NCI-H526 (cell line): ENCODE measurements at places on chromosomes 12 and 14.

DNA sequence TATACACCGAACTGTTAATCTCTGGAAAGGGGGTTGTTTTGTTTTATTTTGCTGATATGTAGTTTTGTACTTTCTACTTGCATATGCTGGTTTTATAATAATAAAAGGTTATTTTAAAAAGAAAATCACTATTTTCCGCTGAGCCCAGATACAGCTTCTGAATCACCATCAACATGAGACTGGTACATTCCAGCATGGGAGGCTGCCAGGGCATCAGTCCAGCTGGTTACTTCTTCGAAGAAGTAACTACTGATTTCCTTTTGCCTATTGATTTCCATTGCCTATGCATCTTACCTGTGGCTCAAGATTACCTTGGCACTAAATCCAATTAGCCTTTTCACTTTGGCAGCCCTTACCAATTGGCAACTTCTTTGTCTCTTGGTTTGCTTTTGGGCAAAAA lies 11.7 kb upstream of the OSBPL8 start:
- DNase-seq, result no peak

GRCh38 chr12:89230376-89231315 lies 121.7 kb downstream of the DUSP6 start:
- DNase-seq, result no peak

DNA sequence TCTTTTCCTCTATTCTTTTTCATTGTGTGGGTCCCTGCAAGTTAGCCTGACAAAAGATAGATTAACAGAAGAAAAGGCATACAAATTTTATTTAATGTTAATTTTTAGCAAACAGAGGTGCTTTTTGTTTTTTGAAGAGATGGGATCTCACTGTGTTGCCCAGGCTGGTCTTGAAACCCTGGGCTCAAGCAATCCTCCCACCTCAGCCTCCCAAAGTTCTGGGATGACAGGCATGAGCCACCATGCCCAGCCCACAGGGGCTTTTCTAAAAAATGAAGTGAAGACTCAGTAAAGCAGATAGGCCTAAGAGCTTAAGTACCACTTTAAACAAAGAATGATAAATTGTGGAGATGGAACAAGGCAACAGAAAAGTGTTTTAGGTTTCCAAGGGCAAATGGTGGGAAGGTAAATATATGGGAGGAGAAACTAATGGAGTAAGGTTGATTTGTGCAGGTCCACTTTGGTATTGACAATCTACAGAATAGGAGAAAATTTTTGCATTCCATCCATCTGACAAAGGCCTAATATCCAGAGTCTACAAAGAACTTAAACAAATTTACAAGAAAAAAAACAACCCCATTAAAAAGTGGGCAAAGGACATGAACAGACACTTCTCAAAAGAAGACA lies 18.6 kb upstream of the EEA1 start:
- DNase-seq, result no peak

DNA sequence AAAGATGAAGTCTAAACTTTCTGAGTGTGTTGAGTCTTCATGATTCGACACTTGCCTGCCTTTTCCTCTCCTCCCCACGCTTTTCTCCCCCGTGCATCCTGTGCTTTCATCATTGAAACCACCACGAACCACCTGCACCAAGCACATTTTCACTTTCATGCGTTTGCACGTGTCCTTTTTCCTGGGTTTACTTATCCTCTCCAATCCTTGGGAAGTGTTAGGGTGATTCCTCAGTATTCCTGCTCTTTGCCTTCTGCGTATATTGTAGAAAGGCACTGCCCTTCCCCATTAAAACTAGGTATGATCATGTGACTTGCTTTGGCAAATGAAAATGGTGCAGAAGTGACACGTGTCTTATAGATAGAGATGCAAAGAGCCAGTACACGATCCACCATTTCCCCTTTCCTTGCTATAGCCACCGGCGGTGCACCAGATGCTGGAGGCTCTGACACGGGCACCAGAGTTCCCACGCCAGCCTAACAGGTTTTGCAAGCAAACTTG lies 106.6 kb downstream of the BRMS1L start:
- DNase-seq, result no peak

GRCh38 chr12:109861689-109862314 lies 18.5 kb downstream of the GLTP start:
- DNase-seq, result no peak

GRCh38 chr14:50796390-50796789 lies 34.6 kb downstream of the NIN start:
- DNase-seq, result no peak

GRCh38 chr14:102525219-102525928 lies 15.8 kb upstream of the ANKRD9 start:
- DNase-seq, result peak; percentile 62

GRCh38 chr14:22888662-22889061 lies 5.6 kb downstream of the REM2 start:
- DNase-seq, result no peak

DNA sequence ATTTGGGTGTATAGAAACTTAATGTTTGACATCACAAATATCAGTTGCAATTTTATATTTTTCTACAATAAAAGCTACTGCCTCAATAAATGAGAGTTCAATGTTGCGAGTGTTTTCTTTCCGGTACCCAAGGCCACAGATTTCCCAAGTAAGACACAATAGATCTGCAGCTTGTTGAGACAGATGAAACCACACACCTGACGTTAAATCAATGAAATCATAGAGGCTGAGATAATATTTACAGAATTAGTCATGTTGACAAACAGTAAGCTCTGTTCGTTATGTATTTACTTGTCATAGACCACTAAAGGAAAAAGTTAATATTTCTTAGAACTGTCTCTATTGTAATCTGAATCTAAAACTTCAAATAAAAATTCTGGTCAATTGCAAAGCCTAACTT lies 49.2 kb upstream of the PTHLH start:
- no peak for DNase-seq

GRCh38 chr14:60094306-60094897 lies 2.7 kb downstream of the PCNX4 start:
- peak; percentile 13 for DNase-seq

DNA sequence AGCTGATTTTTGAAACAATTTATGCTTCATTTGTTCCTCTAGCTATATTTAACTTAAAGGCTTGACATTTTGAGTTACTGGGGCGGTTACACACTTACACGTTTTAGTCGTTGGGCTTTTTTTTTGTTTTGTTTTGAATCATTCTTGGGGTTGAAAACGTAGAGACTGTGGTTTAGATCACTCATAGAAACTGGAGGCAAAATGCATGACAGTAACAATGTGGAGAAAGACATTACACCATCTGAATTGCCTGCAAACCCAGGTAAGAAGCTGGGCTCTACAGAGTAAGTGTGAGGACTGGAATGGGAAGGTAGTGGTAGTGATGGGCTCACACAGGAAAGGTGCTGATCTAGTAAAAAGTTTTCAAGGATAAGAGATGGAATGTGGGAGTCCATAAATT lies at the start of gene CLEC2D:
Gene CLEC2D (plus strand): TSS at position 180 of the 400 bp plus-strand sequence. CDS start 22 bp downstream, at position 202.
- DNase-seq, result no peak

- DNase-seq, result no peak
Measured at GRCh38 chr14:53956427-53957201, at the start of gene BMP4. Gene BMP4 (minus strand): TSS chr14:53956825. CDS start chr14:53952222, 4,603 bp downstream.

DNA sequence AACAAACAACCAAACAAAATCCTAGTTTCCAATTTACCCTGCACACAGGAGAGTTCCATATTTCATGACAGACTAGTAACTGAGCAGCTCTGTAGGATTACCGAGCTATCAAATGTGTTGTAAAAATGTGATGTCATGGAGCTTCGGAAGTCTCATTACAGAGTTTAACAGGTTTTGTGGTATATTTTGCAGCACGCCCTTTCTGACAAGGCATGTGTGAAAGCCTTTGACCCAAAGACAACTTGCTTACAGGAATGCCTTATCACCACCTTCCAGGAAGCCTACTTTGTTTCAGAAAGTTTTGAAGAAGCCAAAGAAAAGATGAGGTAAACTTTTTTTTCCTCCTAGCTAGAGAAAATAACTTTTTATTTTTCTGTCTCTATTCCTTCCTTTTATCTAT lies 92.4 kb downstream of the TPH2 start:
- no peak for DNase-seq

DNA sequence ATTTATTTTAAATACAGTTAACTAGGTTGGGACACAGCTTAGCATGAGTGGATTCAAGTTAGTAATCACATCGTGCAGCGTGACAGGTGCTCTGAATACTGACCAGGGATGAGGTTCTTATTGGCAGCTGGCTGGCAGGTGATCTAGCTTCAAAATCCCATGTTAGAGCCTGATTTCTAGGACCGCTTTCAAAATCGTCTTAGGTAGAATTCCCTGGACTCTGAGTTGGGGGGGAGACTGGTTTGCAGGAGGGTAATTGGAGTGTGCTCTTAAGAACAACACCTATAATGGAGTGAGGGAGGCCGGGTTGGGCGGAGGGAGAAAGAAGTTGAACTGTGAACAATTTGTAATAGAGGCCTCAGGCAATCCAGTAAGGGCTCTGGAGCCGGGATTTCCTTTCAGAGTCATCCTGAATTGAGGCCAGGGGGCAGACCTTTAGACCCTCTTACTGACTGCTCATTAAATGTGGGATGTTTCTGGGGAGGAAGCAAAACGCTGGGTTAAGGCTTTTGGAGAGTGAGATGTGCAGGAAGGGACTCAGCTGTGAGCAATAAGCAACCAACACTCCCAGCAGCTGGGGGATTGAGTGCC lies 874 bp upstream of the YARS2 start:
- DNase-seq, result no peak

- peak; percentile 59 for DNase-seq
Measured at GRCh38 chr14:76872796-76873432, 46.7 kb downstream of the LRRC74A start.

- DNase-seq, result no peak
Measured at GRCh38 chr12:107126796-107127481, 33.6 kb upstream of the CRY1 start.

GRCh38 chr12:82486524-82487235 lies 128.4 kb downstream of the METTL25 start:
- no peak for DNase-seq

DNA sequence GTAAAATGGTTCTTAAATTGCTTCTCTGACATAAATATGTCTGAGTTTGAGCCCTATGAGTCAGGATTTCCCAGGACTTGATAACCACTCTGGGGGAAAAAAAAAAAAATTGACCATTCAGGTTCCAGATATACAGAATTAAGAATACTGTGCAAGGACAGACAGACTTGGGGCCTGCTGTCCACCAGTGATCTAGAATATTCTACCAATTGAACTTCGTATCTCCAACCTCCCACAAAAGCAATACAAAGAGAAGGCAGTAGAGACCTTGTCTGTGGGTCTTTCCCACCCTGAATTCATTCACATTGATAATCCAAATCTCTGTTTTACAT lies 4.1 kb downstream of the SINHCAF start:
- DNase-seq, result no peak

DNA sequence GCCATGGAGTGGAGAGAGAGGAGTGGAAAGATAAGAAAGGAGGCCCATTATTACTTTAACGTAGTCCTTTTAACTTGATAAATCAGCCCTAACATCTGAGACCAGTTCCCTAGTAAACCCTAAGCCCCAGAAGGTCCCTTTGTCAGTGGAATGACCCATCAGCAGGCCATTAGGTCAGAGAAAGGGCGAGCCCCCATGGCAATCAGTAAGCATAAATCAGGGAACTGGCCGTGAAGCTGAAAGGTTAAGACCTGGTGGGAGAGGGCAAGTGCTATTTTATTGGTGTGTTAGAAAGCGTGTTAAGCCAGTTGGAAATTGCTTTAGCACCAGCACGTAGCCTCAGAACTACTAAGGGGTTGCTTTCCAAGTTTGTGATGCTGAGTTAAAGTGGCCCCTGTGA lies 708.0 kb downstream of the BCL11B start:
- DNase-seq, result no peak

DNA sequence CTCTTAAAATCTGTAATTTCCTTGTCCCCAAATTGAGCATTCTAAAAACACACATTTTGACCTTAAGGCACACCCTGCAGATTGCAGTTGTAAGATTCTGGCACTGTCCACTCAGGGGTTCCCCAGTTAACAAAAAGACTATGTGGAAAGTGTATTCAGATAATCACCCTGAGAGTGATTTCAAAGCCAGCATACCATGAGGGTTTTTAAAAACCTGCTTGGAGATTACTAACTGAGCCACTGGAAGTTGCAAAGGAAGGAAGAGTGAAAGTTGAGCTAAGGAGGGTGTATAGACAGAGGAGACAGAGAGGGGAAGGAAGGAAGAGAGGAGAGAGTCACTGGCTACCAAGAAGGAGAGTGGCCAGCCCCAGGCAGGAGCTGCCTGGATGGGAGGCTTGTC lies 82.6 kb downstream of the EML1 start:
- DNase-seq, result no peak

GRCh38 chr14:103241531-103241930 lies 92.5 kb upstream of the EIF5 start:
- no peak for DNase-seq

DNA sequence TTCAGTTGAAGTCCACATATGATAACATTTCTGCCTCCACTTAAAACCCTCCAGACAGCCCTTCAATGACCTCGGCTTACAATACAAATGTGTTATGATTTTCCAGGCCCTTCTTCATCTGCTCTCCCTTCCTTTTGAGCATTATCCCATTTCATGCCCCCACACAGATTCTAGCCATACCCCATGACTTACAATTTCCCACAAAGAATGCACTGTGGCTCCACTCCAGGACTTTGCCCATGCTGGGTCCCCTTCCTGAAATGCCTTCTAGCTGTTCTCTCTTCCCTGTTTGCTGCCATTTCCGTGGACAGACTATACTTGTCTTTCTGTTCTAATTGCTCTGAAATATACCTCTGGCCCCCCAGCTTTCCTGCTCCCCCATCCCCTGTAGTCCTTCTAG lies 963.2 kb downstream of the DIO2 start:
- DNase-seq, result no peak

DNA sequence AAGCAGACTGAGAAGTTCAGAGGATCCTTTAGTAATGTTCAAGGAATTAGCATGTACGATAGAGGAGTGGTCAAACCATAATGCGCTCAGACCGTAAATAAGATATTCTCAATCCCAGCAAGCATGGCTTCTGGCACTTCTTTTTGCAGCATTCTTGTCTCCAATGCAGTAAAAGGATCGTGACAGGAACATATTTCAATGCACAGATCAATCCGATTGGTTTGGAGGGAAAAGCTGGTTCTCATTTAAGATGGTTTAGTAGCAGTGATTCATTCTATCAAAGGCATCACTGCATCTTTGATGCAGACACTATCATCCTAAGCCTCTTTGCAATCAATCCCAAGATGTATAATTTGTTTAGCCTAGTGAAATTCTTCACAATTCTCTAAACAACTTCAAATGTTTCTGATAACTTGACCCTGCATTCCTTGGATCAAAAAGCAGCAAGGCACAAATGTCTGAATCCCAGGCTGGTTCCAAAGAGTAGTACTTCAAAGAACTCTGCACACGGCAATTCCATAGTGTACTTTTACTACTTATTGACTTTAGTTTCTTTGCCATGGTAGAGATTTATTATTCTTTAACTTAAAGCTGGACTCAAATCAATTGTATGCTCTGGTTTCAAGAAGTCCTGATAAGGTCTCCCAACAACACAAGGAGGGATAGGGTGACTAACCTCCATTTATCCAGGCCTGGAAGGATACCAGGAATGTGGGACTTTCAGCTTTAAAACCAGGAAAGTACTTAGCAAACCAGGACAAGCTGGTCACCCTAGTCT lies 96.8 kb upstream of the MDM1 start:
- no peak for DNase-seq

- DNase-seq, result no peak
Measured at GRCh38 chr12:24838531-24838950, 110.4 kb downstream of the BCAT1 start.
